Effector memory CD8-positive, alpha-beta T cell (primary cell): ENCODE measurements at places on chromosomes 1 and 21.

GRCh38 chr1:239421811-239422210, 35.4 kb downstream of the CHRM3 start:
- no peaks in the 10 kb centered on the region for H3K36me3 ChIP-seq
- H3K4me1 ChIP-seq = no peaks in the 10 kb centered on the region
- no peak overlapping the region for H3K4me3 ChIP-seq
- DNase-seq = no peak

GRCh38 chr1:57506941-57507340, 83.1 kb upstream of the DAB1 start:
- no peaks in the 10 kb centered on the region for H3K27me3 ChIP-seq
- no peak overlapping the region for H3K27ac ChIP-seq
- no peak overlapping the region for H3K4me3 ChIP-seq
- DNase-seq = no peak

DNA sequence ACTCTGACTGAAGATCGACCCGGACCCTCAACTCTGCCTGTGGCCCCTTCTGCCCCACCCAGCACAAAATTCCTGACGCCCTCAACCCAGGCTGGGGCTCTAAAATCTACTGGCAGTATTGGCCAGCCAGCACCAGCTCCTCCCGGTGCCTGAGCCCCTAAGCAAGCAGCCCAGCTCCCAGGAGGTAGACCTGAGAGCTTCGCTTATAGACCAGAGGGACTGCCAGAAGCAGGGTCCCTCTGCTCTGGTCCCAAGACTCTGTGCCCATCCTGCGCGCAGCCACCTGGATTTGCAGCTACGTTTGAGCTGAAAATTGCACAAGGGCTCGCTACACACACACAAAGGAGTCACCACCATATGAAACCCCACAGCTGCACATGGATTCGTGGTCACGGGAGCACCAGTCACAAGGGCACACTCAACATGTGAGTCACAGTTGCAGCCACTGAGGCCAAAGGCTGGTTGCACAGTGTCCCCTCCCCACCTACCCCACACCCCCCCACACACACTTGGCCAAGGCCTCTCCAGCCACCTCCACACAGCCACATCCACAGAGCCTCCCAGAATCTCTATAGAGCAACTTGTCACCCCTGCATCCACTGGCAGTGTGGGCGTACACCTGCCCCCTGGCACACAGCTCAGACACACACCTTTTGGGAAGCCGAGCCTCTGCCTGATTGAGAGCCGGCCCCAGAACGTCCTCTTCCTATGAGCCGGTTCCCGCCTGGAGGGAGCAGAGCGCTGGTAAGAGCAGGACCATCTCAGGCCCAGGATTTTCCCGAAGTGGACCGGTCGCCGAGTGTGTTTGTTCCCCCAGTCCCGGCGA, 1.1 kb upstream of the DMBX1 start:
- peak overlapping the region; percentile 83 for H3K4me3 ChIP-seq
- H3K27ac ChIP-seq = no peak overlapping the region
- H3K4me1 ChIP-seq = peaks cover 27% of the 10 kb centered on the region
- H3K27me3 ChIP-seq = peaks cover 85% of the 10 kb centered on the region

GRCh38 chr1:208218237-208219097, 25.7 kb downstream of the PLXNA2 start:
- H3K4me1 ChIP-seq = no peaks in the 10 kb centered on the region
- no peak overlapping the region for H3K4me3 ChIP-seq

- no peak for DNase-seq
- H3K4me1 ChIP-seq = peaks cover 8% of the 10 kb centered on the region
- peaks cover 15% of the 10 kb centered on the region for H3K27me3 ChIP-seq
- no peak overlapping the region for H3K4me3 ChIP-seq
These were observed 84.9 kb downstream of the KIF14 start for GRCh38 chr1:200535605-200536004.

DNA sequence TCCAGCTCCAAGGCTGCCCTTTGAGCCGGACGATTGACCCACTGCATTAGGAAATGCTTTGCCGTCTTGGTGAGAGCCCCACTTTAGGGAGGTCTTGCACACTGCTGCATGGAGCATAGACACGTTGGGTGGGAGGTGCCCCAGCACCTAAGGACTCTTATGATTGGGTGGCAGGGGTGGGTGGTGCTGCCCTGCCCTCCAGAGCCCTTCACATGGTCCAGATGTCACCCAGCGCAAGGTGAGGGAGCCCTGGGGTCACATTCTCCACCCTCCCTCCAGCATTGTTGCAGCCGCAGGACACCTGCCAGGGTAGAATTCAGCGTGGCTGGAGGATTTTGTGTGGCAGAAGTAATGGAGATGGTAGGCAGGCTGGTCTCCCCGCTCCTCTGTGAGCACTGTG, 137.4 kb upstream of the COL6A1 start:
- peaks cover 30% of the 10 kb centered on the region for H3K27me3 ChIP-seq
- H3K36me3 ChIP-seq = peaks cover 2% of the 10 kb centered on the region
- H3K27ac ChIP-seq = no peak overlapping the region
- DNase-seq = no peak
- no peaks in the 10 kb centered on the region for H3K4me1 ChIP-seq

DNA sequence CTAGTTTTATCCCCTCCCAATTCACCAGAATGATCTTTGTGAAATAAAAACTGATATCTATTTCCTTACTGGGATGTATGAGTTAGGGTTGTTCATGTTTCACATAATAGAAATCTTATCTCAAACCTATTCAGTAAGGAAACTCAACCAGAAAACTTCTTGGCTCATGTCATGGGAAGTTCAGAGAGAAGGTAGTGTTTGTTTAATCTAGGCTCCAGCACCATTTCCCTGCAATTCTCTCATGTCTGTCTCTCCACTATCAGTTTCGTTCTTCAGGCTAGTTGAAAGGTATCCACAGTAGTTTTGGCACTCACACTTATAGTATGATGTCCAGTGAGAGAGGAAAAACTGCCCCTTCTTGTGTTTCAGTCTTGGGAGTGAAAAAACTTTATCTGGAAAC, 34.6 kb upstream of the UHMK1 start:
- peaks cover 3% of the 10 kb centered on the region for H3K36me3 ChIP-seq
- peaks cover 20% of the 10 kb centered on the region for H3K27me3 ChIP-seq
- H3K4me1 ChIP-seq = no peaks in the 10 kb centered on the region
- H3K27ac ChIP-seq = no peak overlapping the region

DNA sequence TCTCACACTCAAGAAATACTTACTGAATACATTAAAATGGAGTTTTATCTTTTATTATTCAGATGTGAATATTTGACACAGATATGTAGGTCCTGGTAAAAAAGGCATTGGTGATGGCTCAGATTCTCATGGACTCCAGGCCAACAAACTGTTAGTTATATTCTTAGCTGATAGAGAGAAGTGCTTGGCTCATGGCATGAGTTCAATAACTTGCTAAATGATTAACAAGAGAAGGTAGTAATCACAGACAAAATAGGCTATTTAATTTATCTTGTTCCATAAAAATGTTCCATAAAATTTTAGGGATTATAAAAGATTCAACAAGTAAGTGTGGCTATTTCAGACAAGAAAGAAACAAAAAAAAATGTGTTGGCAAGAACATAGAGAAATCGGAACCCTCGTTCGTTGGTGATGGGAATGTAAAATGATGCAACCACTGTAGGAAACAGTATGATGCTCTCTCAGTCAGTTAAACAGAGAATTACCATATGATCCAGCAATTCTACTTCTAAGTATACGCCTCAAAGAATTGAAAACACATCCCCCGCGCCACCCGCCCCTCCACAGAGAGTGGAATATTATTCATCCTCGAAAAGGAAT, 737.8 kb upstream of the ADAMTS5 start:
- no peak overlapping the region for H3K4me3 ChIP-seq
- H3K36me3 ChIP-seq = no peaks in the 10 kb centered on the region
- no peaks in the 10 kb centered on the region for H3K27me3 ChIP-seq
- no peak for DNase-seq
- no peak overlapping the region for H3K27ac ChIP-seq
- no peaks in the 10 kb centered on the region for H3K4me1 ChIP-seq

- peak overlapping the region; percentile 95 for H3K27ac ChIP-seq
- H3K4me1 ChIP-seq = peaks cover 58% of the 10 kb centered on the region
- peaks cover 37% of the 10 kb centered on the region for H3K36me3 ChIP-seq
These were observed 521 bp upstream of the NADK start for GRCh38 chr1:1778663-1779319.

DNA sequence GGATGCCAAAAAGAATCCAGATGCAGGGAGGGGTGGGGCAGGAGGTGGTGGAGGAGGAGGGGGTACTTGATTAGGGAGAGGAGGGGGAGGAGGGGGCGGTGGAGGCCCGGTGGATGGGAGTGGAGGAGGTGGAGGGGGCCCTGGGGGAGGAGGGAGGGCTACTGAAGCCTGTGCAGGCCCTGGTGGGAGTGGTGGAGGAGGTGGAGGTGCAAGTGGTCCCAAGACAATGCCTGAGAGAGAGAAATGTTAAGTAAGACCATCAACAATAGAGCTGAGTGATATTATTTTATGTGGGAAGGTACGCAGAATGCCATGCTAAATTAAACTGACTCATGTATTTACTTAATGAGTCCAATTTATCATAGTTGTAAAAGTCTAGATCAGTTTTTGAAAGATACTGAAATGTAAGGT, 86.8 kb upstream of the LBR start:
- no peak for DNase-seq
- no peaks in the 10 kb centered on the region for H3K36me3 ChIP-seq
- no peak overlapping the region for H3K27ac ChIP-seq
- no peaks in the 10 kb centered on the region for H3K4me1 ChIP-seq
- peaks cover 22% of the 10 kb centered on the region for H3K27me3 ChIP-seq

- H3K4me3 ChIP-seq = no peak overlapping the region
- H3K27me3 ChIP-seq = no peaks in the 10 kb centered on the region
- peaks cover 9% of the 10 kb centered on the region for H3K4me1 ChIP-seq
- no peak for DNase-seq
- peak overlapping the region; percentile 2 for H3K27ac ChIP-seq
- peaks cover 2% of the 10 kb centered on the region for H3K36me3 ChIP-seq
These were observed 55.4 kb upstream of the PTGFRN start for GRCh38 chr1:116854403-116854690.

GRCh38 chr1:84247425-84248220, 53.9 kb upstream of the SAMD13 start:
- no peaks in the 10 kb centered on the region for H3K36me3 ChIP-seq
- H3K4me3 ChIP-seq = peak overlapping the region; percentile 53
- no peaks in the 10 kb centered on the region for H3K27me3 ChIP-seq
- peaks cover 2% of the 10 kb centered on the region for H3K4me1 ChIP-seq

DNA sequence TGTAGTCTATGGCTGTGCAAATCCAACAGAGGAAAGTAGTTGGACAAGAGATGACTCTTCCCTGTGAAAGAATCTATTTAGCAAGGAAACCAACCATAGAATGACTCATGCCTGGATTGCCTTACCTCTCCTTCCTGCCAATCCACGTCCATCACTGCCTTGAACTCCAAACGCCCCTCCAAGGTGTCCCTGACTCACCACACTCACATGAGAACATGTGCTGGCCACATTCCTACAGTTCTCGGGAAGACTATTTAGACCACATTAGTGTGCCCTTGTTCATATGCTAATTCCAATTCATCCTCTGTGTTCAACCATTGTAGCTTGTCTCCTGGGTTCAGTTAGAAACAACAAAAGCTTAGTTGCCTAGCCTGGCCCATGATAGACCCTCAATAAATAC, 157.3 kb downstream of the SLC30A10 start:
- no peak overlapping the region for H3K27ac ChIP-seq
- H3K27me3 ChIP-seq = no peaks in the 10 kb centered on the region
- H3K4me1 ChIP-seq = no peaks in the 10 kb centered on the region
- DNase-seq = no peak

DNA sequence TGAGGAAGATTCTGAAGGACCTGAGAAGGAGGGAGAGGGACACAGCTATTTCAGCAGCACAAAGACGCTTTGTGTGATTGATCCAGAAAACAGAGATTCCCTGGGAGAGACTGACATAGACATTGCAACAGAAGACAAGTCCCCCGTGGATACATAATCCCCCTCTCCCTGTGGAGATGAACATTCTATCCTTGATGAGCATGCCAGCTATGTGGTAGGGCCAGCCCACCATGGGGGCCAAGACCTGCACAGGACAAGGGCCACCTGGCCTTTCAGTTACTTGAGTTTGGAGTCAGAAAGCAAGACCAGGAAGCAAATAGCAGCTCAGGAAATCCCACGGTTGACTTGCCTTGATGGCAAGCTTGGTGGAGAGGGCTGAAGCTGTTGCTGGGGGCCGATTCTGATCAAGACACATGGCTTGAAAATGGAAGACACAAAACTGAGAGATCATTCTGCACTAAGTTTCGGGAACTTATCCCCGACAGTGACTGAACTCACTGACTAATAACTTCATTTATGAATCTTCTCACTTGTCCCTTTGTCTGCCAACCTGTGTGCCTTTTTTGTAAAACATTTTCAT, 161.3 kb upstream of the SGIP1 start:
- no peak for DNase-seq
- peaks cover 52% of the 10 kb centered on the region for H3K4me1 ChIP-seq
- H3K4me3 ChIP-seq = peak overlapping the region; percentile 53
- H3K36me3 ChIP-seq = peaks cover 77% of the 10 kb centered on the region
- peak overlapping the region; percentile 95 for H3K27ac ChIP-seq
- no peaks in the 10 kb centered on the region for H3K27me3 ChIP-seq

GRCh38 chr1:83701355-83701754, 297.6 kb downstream of the TTLL7 start:
- no peaks in the 10 kb centered on the region for H3K36me3 ChIP-seq
- H3K4me1 ChIP-seq = no peaks in the 10 kb centered on the region
- no peak overlapping the region for H3K4me3 ChIP-seq
- DNase-seq = no peak
- no peaks in the 10 kb centered on the region for H3K27me3 ChIP-seq

DNA sequence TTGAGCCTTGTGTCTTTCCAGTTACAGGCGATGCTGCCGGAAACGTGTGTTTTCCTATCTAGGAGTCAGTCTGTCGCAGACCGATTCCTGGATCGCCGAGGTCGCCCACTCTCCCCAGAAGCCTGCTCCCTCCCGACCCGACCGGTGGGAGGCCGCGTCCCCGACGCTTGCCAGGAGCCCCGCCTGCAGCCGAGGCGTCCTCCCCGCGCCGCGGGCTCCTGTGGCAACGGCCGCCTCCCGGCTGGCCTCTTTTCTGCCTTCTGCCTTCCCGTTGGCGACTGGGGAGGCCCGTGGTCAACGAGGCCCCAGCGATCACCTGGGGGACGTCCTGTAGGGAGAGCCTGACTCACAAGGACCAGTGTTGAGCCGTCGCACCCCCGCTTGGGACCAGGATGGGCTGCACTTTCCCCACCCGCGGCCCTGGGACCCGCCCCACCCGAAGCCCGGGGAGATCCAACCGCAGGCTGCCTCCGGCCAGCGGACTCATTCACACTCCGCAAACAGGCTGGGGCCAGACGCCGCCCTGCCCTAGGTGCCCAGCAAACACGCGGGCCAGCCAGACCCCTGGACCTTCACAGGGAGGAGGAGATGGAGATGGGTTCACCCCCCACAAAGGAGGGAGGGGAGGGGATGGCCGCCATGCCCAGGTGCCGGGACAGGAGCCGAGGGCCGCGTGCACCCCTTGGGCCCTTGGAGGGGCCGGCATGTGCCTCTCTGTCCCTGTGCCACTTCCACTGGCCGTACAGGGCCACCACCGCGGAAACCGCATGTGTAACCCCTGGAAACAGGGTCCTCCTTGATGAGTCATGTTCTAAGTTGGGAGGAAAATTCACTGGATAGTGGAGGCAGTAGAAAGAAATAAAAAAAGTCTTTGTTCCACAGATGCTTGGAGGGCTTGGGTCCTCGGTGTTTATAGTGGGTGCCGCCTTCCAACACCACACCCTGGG, 7.2 kb upstream of the COL6A1 start:
- DNase-seq = no peak
- peaks cover 13% of the 10 kb centered on the region for H3K4me1 ChIP-seq
- H3K27ac ChIP-seq = peak overlapping the region; percentile 83
- peaks cover 14% of the 10 kb centered on the region for H3K27me3 ChIP-seq

GRCh38 chr1:27970401-27970800, 10.6 kb downstream of the XKR8 start:
- H3K36me3 ChIP-seq = peaks cover 18% of the 10 kb centered on the region
- H3K27ac ChIP-seq = no peak overlapping the region
- no peak overlapping the region for H3K4me3 ChIP-seq
- no peaks in the 10 kb centered on the region for H3K27me3 ChIP-seq
- no peak for DNase-seq
